ENCODE measurements at places on chromosomes 5 and 9. TPM values are rescaled to one million over a fixed set of nuclear protein-coding genes. Genes with fewer than 3 reads are reported as not detected.
A peak's percentile ranks its signal among the peaks of the same experiment; 100 is the strongest.

DNA sequence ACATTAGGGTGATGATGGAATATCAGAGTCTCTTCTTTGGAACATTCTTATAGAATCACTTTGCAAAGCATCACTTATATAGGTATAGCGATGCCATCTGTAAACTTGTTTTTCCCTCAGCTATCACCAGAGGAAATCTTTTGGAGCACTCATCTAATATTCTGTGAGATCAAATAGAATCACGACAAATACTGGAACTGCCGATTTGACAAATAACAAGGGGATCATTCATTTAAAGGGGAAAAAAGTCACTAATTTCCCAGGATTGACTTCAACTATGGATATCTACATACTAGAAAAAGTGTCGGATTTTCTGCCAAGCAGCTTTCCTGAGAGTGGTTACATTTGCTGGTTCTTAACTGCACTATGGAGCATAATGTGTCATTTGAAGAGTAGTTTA lies 178.6 kb downstream of the NR2F1-AS1 start:
- ATAC-seq, result no peak

- ATAC-seq, result peak; percentile 80
These were observed 17.4 kb downstream of the CDC42SE2 start for GRCh38 chr5:131281133-131281867.

DNA sequence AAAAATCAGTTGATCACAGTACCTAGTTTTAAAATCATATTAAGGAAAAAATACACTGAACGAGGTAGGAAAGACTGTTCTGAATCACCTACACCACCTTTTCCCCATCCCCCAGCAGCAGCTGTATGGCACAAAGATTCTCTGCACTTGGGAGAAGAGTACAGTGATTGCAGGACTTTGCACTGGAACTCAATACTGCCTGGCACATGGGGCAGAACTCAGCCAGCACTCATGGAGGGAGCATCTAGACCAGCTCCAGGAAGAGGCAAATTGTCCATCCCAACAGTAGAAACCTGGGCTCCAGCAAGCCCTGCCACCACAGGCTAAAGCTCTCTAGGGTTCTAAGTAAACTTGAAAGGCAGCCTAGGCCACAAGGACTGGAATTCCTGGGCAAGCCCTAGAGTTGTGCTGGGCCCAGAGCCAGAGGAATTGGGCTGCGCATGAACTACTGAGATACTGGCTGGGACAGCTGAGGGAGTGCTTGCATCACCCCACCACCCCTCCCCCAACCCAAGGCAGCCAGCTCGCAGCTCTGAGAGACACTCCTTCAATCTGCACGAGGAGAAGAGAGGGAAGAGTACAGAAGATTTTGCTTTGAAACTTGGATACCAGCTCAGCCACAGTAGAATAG lies 654.4 kb upstream of the CDH6 start:
- no peak for ATAC-seq

DNA sequence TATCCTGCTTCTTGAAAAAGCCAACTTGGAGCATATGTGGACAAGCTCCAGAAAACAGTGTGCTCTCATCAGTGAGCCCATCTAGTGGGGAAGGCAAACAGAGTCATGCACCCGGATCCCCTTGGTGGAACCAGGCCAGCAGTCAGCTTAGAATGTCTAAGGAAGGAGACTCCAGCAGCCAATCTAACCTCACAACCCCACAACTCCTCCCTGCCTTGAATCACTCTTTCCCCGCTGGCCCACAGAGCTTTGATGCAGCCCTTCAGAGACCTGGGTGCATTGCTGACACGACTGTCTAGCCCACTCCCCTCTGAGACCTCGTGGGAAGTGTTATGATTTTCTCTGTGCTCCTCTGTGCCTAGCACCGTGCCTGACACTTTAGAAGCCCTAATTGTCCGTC lies 623.7 kb downstream of the BNC2 start:
- no peak for ATAC-seq

- ATAC-seq, result no peak
These were observed 16.1 kb upstream of the TSSK1B start for GRCh38 chr5:113450929-113451328.

DNA sequence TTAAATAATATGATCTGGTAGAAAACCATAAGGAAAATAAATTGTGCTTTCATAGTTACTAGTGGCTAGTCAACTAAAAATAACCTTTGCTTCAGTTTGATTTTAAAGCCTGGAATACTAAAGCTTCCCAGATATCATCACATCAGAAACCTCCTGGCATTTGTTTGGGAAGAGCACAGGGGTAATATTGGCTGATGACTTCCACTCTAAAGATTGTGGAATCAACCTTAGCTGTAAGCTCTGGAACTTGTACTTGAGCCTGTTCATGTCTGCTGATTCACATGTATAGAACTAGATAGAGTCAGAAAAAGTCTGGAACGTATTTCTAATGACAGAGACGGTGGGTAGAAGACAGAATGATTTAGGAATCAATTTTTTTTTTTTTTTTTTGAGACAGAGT lies 345.0 kb downstream of the CWC27 start:
- no peak for ATAC-seq

DNA sequence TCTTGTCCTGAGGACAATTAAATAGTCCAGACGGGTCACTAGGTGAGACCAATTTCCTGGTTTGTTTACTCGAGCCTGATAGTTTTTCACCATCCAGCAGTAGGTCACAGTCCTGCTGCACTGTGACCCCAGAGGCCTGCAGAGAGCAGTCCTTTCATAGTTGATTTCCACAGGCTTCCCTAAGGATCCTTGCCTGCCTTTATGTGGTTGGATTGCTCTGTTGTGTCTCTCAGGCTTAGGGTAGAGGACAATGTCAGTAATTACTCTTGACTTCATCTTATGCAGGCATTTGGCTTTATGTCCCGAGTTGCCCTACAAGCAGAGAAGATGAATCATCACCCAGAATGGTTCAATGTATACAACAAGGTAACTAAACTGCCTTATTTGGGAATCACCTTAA lies 9.0 kb upstream of the CATSPER3 start:
- ATAC-seq, result no peak

DNA sequence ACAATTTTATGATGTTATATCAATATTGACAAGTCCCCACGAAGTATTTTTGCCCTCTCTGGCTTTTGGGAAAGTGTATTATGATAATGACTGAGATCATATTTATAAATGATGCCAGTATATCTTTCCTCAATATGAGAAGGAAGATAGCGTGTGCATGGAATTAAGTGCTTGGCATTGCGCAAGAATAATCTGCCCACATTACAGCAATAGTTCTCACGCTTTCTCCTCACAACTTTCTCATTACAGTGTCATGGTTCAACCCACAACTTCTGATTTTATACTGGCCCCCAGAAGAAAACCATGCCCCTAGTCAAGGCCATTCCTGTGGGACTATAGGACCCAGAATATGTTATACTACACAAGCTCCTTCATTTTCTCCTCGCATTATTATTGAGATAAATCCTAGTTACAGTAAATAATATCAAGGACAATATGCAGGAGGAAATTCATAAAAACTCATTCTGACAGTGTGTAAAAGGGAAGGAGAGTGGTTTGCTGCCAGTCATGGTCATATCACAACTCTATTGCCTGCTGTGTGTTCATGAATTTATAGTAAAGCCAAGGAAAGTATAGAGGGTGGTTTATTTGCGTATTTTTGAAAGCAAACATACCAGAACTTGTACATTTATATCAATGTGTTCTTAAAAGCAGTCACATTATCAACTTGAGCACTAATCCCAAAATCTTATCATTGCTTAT lies 114.1 kb downstream of the PIK3R1 start:
- no peak for ATAC-seq

- no peak for ATAC-seq
These were observed 16.7 kb downstream of the PIK3R1 start for GRCh38 chr5:68232277-68232676.

DNA sequence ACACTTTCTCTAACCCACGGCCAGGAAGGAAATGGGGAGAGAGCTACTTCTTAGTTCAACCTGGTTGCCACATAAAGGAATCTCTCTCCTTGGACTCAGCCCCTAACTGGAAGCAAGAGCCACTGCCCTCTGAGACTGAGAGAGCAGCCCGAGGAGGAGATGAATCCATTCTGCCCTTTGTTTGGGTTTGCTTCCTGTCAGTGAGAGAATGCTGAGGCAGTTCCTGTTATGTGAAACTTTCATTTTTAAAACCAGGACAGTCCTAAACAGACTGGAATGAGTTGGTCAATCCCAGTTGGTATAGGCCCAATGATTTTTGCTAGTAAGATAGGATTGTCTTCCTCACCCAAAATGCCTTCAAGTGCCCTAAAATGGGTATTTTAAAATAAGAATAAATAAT lies 205.1 kb downstream of the NTRK2 start:
- peak; percentile 65 for ATAC-seq

DNA sequence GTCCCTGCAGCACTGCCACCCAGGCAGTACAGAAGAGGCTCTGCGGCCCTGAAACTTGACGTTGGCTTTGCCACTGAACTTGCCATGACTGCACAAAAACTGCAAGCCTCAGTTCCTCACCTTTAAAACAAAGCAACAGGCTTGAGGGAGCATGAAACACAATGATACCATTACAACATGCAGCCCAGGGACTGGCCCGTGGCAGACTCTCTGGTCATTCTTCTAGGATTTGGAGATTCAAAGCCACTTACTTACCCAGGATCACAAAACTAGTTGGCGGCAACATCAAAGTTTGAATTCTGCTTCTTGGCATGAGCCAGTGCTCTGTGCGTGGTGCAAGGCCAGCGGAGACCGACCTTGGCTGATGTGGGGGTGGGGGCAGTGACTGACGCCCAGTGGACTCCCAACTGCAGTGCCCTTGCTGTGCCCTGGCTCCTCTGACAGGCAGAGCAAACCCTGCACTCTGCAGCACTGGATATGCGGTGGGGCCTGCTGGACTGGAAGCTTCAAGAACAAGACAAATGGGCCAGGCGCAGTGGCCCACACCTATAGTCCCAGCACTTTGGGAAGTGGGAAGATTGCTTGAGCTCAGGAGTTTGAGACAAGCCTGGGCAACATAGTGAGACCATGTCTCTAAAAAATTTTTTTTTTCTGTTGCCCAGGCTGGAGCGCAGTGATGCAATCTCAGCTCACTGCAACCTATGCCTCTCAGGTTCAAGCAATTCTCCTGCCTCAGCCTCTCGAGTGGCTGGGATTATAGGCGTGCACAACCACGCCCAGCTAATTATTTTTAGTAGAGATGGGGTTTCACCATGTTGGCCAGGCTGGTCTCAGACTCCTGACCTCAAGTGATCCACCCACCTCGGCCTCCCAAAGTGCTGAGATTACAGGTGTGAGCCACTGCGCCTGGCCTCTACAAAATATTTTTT lies 18.9 kb downstream of the SQSTM1 start:
- no peak for ATAC-seq

GRCh38 chr9:136962701-136963248 lies 10.7 kb downstream of the LCN12 start:
- ATAC-seq, result peak; percentile 24

DNA sequence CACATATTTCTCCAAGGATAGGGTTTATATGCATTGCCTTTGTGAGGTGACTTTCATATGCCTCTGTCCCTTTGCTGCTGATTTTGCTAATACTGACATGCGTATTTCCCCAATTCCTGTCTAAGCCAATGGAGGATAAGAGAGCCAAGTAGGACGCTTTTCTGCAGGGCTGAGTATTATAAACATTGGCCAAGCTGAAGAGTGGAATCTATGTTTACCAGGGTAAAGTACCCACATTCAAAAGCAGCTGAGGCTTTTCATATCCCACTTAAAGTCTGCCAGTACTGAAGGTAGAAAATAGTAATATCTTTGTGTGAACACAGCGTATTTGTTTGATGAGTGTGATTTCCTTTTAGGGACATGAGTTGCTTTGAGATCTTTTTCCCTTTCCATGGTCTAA lies 128.8 kb upstream of the GPR151 start:
- ATAC-seq, result no peak

- ATAC-seq, result no peak
These were observed 43.9 kb downstream of the SHB start for GRCh38 chr9:38025166-38025565.

- no peak for ATAC-seq
These were observed 51.4 kb upstream of the DAB2IP start for GRCh38 chr9:121599872-121600585.

DNA sequence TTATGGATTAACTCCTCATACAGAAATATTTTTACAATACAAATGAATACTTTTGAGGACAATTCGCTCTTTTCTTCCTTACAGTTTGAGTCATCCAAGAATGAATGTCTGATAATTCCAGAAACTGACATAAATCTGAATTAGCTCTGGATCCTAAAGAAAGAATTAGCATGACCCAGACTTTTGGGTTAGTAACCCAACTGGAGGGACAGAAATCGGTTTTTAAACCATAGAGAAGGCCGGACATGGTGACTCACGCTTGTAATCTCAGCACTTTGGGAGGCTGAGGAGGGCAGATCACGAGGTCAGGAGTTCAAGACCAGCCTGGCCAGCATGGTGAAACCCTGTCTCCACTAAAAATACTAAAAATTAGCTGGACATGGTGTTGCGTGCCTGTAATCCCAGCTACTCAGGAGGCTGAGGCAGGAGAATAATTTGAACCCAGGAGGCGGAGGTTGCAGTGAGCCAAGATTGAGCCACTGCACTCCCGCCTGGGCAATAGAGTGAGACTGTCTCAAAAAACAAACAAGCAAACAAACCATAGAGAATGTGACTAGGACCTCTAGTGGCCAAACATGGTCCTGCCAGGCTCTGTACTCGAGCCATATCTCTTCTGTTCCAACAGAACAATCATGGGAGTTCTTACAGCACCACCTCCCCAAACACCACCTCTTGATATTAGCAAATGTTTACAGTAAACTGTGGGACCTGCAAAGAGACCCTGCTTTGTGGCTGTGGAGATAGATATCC lies 44.8 kb downstream of the LURAP1L start:
- ATAC-seq, result no peak

GRCh38 chr9:79134654-79135053 lies 437.1 kb upstream of the TLE4 start:
- no peak for ATAC-seq

GRCh38 chr9:20200991-20201431 lies 412.2 kb upstream of the SLC24A2 start:
- ATAC-seq, result no peak

- no peak for ATAC-seq
These were observed 68.6 kb downstream of the DPYSL3 start for GRCh38 chr5:147441191-147441695.

GRCh38 chr5:94640176-94640575 lies 21.7 kb downstream of the SLF1 start:
- no peak for ATAC-seq

GRCh38 chr9:15999422-16000339 lies 446.8 kb downstream of the CCDC171 start:
- ATAC-seq, result no peak

DNA sequence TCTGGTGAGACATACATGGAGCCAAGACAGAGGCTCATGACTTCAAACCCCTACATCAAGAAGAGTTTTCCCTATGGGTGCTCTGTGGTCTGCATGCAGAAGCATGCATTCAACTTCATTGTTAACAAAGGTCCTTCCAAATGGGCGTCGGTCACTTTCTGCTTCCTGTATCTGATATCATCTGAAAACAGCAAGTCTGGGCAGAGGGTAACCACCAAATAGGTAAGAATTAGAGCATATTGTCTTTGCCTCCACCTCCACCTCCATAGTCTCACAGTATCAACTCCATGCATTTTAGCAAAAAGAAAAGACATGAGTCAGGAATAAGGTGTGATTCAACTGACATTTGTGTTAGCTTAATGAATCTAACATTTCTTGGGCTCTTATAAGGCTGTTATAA lies 462.9 kb downstream of the DMRT2 start:
- no peak for ATAC-seq

GABRA1 gene
- total RNA-seq, result not detected

KCNV2 gene
- not detected for total RNA-seq

HNRNPK gene
- 542 TPM for total RNA-seq

OBP2A gene
- total RNA-seq, result not detected

MYMK gene
- not detected for total RNA-seq

CBY3 gene
- not detected for total RNA-seq

FUT7 gene
- total RNA-seq, result 27.9 TPM

NKD2 gene
- 0.37 TPM for total RNA-seq

TMEFF1 gene
- total RNA-seq, result not detected

CD274 gene
- 35.2 TPM for total RNA-seq

All from activated T-helper 17 cell treated with anti-CD3 and anti-CD28 coated beads, Interleukin-2, amount 50 U/mL, for 72 hours (primary cell).